Inflammatory macrophage (primary cell): ENCODE measurements at places on chromosomes 7 and 10.

GRCh38 chr7:42843205-42843800, 68.6 kb downstream of the C7orf25 start:
- peak; percentile 31 for DNase-seq

DNA sequence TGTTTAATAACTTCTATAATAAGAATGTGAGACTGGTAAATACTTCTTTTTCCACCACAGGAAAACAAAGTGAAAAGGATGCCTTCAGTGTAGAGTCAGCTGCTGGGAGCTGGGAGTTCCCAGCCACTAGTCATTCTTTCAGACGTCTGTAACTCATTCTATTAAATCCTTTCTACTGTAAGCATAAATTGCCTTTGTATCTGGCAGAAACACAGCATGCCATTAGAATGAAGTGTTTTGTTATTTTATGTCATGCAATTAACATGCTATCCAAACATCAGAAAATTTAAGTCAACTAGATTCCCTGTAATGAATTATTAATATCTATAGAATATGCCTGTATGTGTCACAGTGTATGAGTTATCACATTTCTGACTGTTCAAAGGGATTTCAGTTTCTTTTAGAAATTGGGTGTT, 14.3 kb downstream of the BPGM start:
- no peak for DNase-seq

GRCh38 chr10:60646966-60647796, 131.1 kb upstream of the CDK1 start:
- DNase-seq: peak; percentile 72

DNA sequence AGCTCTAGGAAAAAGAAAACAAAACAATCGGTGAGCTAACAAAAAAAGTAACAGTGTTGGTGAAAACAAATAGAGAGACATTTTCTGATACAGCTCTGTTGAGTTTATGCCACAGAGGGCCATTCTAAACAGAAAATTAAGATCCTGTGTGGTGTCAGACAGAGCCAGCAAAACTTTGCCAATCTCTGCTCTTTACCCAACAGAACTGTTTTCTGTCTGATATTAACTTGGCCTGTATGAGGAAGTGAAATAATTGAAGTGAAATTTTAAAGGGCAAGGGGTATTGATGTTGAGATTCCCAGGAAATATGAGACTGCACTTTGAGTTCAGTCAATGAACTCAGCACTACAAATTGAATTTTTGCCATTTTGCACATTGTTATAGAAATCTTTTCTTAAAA, 101.0 kb downstream of the AOAH start:
- DNase-seq: peak; percentile 54

- DNase-seq: no peak
Observed at GRCh38 chr7:38411404-38411803, 138.0 kb upstream of the TARP start.

GRCh38 chr7:46776790-46777189, 805.1 kb downstream of the TNS3 start:
- no peak for DNase-seq

GRCh38 chr10:123808906-123809305, 82.7 kb downstream of the CPXM2 start:
- no peak for DNase-seq

DNA sequence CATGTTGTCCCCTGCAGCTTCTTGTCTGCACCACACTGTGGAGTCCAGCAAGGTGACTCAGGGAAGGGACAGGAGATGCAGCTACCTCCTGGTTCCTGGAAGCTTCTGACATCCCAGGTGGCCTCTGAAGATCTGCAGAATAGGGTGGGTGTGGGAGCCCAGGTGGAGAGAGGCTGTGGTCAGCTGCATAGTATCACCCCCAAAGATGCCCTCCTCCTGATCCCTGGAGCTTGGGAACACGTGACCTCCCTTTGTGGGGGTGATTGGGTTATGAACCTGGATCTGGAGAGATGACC, 25.4 kb downstream of the CALML3 start:
- no peak for DNase-seq

- DNase-seq: no peak
Observed at GRCh38 chr10:78178940-78179339, 145.3 kb downstream of the RPS24 start.

- peak; percentile 22 for DNase-seq
Observed at GRCh38 chr7:521221-522070, 1.8 kb upstream of the PDGFA start.

GRCh38 chr7:5383314-5384098, 40.1 kb downstream of the TNRC18 start:
- DNase-seq: no peak

DNA sequence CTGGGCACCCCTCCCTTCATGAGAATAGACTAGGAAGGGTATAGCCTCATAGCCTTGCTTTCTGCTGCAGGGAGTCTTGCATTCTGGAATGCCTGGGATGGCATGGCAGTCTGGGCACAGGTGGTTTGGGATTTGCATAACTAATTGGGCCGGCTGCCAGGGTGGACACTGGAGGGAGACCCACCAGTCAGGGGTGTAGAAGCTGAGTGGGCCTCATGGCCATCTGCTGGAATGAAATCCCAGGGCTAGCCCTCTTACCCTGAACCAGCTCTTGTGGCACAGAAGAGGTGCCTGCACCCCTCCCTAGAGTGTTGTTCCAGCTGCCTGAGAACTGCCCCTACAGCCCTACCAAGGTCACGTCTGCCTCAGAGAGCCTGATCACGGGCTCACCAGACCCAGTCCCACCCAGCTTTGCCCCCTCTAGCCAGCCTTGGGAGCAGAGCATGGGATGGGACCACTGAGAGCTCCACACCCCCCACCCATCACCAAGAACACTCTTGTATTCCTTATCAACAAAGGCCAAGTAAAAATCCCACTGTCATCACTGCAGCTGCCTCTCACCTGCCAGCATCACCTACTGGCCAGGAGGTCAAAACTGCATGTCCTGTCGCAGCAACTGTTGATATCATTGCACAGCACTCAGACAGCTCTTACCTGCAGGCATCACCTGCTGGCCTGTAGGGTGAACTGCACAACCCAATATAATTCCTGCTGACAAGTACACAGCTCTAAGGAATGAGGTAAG, 148.9 kb downstream of the ZEB1 start:
- no peak for DNase-seq

DNA sequence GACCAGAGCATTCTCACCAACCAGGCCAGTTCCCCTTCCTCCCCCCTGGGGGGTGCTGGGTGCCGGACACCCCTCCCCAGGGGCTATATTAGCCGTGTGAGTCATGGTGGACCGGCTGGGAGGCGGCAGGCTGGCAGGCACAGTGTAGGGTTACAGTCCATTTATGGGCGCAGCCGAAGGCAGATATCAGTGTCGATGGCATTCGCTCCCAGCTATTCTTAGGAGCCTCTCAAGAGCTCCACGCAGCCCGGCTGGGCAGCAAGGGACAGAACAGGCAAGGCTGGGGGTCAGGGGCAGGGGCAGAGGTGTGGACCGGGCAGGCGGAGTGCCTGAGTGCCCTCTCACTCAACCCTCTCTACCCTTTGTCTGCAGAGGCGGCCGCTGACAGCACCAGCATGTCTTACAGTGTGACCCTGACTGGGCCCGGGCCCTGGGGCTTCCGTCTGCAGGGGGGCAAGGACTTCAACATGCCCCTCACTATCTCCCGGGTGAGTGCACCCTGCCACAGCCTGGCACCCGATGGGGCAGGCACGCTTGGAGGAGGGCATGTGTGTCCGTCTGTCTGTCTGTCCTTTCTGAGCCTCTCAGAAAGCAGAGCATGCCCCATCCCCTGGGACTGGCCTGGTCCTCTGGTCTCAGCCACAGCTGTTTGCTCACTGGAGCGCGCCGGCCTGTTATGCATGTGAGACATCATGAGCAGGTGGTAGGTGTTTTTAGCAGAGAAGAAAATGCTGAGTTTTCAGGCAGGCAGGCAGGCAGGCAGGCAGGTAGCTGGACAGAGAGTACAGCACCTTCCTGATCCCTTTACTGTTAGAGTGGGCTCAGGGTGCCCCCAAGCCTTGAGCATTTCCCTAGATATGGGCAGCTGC, at the start of gene LDB3:
TSS of gene LDB3 (plus strand) at position 215 of the 869 bp plus-strand sequence. CDS start at position 396, 181 bp downstream.
- DNase-seq: no peak

- DNase-seq: no peak
Observed at GRCh38 chr10:95303535-95303934, 12.7 kb upstream of the PDLIM1 start.
